ENCODE measurements at places on chromosomes 11 and 22.
A peak's percentile ranks its signal among the peaks of the same experiment; 100 is the strongest.

DNA sequence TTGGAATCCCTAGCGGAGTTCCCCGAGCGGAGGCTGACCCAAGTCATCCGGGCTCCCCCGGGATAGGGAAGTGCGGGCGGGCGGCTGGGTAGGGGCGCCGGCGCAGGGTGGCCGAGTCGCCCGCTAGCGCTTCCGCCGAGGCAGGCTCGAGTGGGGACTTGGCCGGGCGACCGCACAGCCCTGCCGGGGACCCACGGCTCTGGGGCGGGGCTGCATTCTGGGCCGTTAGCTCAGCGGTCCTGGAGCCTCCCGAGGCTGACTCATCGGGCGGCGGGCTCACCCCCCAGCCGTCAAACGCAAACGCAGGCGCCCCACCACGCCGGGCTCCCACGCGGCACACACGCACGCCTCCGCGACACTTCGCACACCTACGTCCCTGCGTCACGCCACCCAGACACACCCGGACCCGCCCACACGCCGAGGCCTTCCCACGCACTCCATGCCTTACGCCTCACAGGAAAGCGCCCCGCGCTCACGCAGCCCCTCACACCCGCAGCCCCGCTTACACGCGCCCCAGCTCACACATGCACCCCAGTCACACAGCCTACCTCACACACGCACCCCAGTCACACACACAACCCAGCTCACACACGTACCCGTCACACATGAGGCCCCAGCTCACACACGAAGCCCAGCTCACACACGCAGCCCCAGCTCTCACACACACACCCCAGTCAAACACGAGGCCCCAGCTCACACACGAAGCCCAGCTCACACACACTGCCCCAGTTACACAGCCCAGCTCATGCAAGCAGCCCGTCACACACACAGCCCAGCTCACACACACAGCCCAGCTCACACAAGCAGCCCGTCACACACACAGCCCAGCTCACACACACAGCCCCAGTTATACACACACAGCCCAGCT lies 1.2 kb downstream of the PHLDB1 start:
- peak; percentile 89 for DNase-seq

GRCh38 chr22:44926124-44926475 lies 83.7 kb downstream of the PHF21B start:
- DNase-seq, result no peak

- no peak for DNase-seq
Observed at GRCh38 chr11:66985508-66986177, 10.5 kb downstream of the C11orf86 start.

GRCh38 chr22:39723899-39724351 lies 153.4 kb downstream of the CACNA1I start:
- no peak for DNase-seq

GRCh38 chr11:597166-597725 lies 18.5 kb downstream of the IRF7 start:
- DNase-seq, result no peak

DNA sequence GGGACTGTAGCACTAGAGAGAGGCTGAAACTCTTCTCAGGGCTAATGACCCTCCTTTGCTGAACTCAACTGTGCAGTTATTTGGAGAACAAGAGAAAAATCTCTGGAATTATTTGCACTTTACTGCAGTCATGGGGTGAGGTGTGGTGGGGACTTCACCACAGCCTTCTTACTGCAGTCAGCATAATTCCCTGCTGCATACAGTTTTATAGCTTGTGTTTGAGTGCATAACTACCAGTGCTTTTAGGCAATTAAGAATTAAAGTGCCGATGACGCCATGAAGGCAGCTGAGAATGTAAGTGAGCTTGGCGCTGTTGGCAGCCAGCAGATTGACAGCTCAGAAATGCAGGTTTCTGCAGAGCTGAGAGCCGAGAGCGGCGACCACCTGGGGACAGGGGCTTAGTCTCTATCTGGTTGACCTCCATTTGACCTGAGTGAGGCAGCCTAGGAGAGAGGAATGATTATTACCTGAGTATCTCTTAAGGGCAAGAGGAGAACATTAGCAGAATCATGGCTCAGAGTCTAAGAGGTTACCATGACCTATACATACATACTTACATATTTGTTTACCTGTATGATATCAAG lies 830.0 kb downstream of the NTM start:
- DNase-seq, result no peak

- no peak for DNase-seq
Observed at GRCh38 chr11:3186166-3186953, 21.2 kb upstream of the OSBPL5 start.

Data from activated CD8-positive, alpha-beta memory T cell treated with anti-CD3 and anti-CD28 coated beads for 1 hour (primary cell).